Endothelial cell (in vitro differentiated cells): ENCODE measurements at places on chromosomes 12 and 14. TPM values are rescaled to one million over a fixed set of nuclear protein-coding genes. Genes with fewer than 3 reads are reported as not detected.

CD27 gene
- not detected for total RNA-seq

TULP3 gene
- 49.4 TPM for total RNA-seq

DNA sequence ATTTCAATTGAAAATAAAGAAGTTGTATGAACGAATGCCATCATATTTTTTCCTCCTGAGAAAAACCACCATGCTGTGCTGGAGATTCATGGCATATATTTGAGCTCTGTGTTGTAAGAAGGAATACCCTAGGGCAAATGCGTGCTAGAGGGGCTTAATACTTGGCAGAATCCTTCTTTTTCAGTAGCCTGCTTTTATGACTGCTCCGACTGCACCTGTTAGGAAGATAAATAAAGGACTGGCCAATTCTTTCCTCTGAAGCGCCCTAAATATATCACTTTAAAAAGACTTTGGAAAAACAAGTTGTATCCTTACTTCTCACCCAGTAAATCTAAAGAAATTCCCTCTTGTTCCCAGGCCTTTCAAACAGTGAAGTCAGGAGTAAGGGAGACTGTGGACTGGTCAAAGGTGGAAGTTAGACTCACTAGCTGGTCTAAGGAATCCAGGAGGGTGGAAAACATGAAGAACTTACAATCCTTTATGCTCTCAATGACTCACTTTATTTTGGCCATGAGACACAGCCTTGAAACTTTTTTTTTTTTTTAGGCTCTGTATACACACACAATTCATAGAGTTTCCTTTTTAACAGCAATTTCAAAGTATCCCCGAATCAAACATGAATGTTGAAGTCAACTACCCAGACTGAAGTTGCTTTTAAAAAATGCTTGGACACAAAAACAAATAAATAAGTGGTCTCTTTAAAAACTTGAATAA is 5.2 kb downstream of the MYBPC1 start:
- no peaks in the 10 kb centered on the region for H3K36me3 ChIP-seq
- no peak overlapping the region for H3K27ac ChIP-seq
- H3K4me3 ChIP-seq: no peak overlapping the region
- DNase-seq: no peak
- H3K27me3 ChIP-seq: no peaks in the 10 kb centered on the region

DNA sequence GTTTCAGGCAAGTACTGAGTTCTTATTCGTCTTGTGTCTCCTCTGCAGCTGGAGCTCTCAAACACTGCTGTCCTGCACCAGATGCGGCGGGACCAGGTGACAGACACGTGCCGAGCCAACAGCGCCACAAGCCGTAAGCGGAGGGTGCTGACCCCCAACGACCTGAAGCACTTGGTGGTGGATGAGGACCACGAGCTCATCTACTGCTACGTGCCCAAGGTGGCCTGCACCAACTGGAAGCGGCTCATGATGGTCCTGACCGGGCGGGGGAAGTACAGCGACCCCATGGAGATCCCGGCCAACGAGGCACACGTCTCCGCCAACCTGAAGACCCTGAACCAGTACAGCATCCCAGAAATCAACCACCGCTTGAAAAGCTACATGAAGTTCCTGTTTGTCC is 201.2 kb downstream of the SLC41A2 start:
- peaks cover 3% of the 10 kb centered on the region for H3K27me3 ChIP-seq
- H3K36me3 ChIP-seq: peaks cover 7% of the 10 kb centered on the region
- H3K4me1 ChIP-seq: no peaks in the 10 kb centered on the region
